Activated T-helper 2 cell treated with anti-CD3 and anti-CD28 coated beads, Interferon-gamma antibody, Interleukin-2, Interleukin-4, amounts not matched to agents 10 μg/mL and 5 μg/mL and 100 μg/mL, durations not matched to agents 14 hours and 24 hours and 36 hours (primary cell): ENCODE measurements at places on chromosomes 3 and 15. TPM values are rescaled to one million over a fixed set of nuclear protein-coding genes. Genes with fewer than 3 reads are reported as not detected.

- no peak for DNase-seq
Measured at GRCh38 chr3:186938716-186939115, 8.4 kb downstream of the ST6GAL1 start.

DNA sequence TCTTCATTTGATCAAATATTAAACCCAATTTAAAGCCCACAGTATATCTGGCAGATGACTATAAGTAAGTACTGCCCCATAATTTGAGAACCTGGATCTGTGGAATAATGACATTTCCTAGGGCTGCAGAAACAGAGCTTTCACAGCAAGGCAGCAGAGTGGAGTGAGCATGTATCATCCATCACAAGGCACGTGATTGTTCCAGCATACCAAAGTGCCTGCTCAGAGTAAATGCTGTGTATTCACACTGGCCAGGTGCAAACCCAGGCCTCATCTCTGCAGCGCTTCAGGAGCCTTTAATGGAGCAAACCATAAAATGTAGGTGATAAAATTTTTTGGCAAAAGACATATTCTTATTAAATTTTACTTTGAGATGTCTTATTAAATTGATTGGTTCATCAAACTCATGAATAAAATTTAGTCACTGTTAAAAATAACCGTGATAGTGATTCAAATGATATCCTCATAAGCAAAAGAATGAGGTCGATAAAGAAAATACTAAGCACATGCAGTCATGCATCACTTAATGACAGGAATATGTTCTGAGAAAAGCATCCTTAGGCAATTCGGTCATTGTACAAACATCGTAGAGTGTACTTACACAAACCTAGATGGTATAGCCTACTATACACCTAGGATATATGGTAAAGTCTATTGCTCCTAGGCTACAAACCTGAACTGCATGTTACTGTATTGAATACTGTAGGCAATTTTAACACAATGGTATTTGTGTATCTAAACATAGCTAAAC lies 99.3 kb upstream of the SLC24A5 start:
- no peak for DNase-seq

GOLGA8R gene
- 2.9 and 3.0 TPM in 2 replicates for total RNA-seq

DNA sequence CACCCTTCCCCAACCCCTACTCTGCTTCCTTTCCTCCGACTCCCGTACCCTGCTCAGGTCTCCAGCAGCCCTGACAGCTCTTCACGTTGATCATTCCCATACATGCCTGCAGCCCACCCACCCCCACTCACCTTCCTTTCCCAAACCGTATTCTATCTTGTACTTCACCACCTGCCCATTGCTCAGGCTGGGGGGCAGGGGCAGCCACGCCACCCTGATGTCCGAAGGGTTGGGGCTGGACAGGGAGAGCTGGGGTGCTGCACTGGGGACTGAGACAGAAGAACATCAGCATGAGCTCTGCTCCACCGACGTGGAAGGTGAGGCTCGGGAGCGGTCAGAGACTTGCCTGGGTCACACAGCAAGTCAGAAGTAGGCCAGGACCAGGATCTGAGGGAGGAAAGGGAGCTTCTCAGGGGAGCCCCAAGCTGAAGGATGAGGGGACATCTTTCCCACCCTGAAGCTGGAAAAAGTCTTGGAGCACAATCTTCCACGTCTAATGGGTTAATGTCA lies 16.5 kb upstream of the IGDCC3 start:
- no peak for DNase-seq

SLC9A9 gene
- 1.6 and 2.0 TPM in 2 replicates for total RNA-seq

- no peak for DNase-seq
Measured at GRCh38 chr3:130626049-130626448, 109.1 kb downstream of the COL6A6 start.

GRCh38 chr15:81074773-81075172 lies 59.3 kb upstream of the CFAP161 start:
- no peak for DNase-seq

GRCh38 chr3:123099331-123100192 lies 32.7 kb downstream of the PDIA5 start:
- no peak for DNase-seq

ABI3BP gene
- total RNA-seq = 0.37 TPM in 1 of 2 replicates, not detected in the other

DNA sequence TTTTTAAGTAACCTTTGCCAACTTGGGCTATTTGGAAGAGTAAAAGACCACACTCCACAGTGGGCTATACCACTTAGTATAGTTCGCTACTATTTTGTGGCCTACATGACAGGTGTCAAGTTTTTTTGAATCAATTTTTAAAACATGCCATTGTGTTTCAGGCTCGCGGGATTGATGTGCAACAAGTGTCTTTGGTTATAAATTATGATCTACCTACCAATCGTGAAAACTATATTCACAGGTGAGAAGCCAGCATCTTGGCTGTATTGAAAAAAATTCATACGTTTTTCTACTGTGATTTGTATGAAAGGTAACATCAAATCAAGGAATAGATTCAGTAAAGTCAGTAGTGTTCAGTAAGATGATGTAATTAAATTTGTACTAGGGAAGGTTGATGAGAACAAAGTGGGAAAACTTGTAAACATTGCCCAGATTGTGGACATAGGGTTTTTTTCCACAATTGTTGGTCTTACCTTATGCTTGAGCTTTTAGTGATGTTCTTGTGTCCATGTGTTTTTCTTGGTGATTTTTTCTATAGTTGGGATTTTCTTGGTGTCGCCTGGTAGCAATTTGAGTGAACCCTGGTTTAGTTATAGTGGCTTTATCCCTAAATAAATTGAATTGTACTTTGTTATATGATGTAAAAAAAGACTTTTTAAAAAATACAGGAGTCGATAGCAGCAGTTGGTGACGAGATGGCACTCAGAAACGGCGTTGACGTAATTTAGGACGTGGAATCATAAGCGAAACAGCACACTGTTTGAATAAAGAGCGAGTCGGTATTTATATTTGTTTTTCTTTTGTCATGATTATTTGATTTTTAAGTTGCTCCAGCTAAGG lies 4.5 kb downstream of the EIF4A2 start:
- DNase-seq = no peak

ZNF639 gene
- total RNA-seq = 34.3 and 38.7 TPM in 2 replicates

GRCh38 chr3:193229851-193230420 lies 11.1 kb upstream of the PLAAT1 start:
- DNase-seq = no peak

DNA sequence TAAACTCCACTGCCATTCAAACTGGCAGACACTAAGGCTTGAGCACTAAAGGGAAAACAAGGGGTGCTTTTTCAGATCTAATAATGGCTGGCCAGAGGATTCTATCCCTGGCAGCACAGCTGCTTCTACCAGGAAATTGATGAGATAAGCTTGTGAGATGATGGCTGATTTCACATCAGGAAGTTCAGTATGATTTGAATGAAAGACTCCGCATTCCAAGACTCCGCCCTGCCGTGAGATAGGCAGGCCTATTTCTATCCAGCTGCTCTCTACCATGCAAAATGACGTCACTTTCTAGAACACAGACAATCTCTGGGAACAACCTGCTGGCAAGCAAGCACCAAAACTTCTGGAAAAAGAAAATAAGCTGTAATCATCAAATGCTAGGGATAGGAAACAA lies 171.8 kb downstream of the WDR76 start:
- no peak for DNase-seq

SLC12A1 gene
- total RNA-seq = not detected in 2 replicates

DNA sequence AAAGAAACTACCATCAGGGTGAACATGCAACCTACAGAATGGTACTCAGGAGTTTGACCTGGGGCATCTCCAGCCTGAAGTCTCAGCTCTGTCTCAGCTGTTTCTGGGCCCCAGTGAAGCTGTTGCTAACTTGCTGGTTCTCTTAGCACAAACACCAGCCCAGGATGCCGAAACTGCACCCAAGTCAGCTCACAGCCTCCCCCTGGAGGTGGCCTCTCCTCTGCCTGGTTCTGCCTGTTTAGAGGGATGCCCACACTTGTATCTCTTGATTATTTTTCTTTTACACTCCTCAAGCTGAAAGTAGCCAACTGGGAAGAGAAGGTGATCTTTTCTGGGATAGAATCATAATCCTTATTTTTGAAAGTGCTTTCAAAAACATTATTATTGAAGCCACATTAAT lies 289.0 kb upstream of the RASGRP1 start:
- DNase-seq = no peak

DNA sequence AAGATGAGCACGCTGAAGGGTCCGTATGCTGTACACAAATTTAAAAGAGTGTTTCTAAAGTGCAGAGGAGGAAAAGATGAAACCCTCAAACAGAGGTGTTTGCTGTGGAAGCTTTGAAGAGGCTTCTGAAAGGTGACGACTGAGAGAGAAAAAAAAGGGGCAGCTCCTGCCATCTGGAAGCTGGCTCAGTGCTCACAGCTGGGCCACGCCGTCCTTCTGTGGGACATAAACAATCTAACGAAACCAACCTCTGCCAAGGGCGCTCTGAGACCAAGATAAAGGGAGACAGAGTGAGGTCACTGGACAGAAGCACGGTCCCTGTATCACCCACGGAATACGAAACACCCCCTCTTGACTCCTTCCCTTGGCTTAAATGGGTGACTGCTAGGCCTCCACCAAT lies 96.3 kb upstream of the SLC6A6 start:
- DNase-seq = no peak

GOLGA8G gene
- total RNA-seq = not detected in 2 replicates

- DNase-seq = no peak
Measured at GRCh38 chr15:89400782-89401545, 66.3 kb upstream of the POLG start.
